Epithelial cell of esophagus (primary cell): ENCODE measurements at places on chromosomes 3 and 15.

DNA sequence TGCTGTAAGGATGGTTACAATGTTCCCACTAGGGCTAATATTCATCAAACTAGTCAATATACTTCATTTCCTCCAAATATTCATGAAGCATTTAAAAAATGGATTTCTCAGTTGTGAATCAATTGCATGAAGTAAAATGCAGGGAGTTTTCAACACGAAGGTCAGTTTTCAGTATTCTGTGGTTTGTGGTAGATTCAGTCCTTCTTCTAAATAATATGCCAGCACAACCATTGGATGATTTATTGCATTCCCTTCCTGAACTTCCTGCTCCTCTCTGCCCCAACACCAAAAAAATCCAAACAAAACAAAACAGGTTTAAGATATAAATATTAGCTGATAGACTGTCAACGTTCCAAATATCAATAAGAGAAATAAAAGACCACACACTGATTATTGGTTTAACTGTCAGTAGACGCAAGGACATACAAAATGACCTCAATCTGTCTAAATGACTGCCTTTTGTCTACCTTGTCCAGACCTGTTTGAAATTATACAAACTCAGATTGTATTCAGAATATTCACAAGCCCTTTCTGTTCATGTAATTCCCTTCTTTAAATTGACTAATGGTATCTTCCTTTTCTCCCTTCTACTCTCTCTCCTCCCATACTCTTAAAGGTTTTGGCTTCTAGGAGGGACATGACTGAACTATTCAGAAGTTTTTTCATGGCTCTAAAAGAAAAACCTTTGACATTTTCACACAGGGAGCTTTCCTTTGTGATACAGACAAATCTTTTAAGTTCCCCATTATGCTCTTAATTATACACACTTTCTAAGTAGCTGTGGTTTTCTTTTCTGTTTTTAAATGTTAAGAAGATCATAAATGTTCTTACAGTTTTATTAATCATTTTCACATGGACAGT, 92.6 kb upstream of the STT3B start:
- no peak for DNase-seq

- no peak for DNase-seq
Measured at GRCh38 chr15:40441565-40442531, 1.1 kb downstream of the BAHD1 start.

DNA sequence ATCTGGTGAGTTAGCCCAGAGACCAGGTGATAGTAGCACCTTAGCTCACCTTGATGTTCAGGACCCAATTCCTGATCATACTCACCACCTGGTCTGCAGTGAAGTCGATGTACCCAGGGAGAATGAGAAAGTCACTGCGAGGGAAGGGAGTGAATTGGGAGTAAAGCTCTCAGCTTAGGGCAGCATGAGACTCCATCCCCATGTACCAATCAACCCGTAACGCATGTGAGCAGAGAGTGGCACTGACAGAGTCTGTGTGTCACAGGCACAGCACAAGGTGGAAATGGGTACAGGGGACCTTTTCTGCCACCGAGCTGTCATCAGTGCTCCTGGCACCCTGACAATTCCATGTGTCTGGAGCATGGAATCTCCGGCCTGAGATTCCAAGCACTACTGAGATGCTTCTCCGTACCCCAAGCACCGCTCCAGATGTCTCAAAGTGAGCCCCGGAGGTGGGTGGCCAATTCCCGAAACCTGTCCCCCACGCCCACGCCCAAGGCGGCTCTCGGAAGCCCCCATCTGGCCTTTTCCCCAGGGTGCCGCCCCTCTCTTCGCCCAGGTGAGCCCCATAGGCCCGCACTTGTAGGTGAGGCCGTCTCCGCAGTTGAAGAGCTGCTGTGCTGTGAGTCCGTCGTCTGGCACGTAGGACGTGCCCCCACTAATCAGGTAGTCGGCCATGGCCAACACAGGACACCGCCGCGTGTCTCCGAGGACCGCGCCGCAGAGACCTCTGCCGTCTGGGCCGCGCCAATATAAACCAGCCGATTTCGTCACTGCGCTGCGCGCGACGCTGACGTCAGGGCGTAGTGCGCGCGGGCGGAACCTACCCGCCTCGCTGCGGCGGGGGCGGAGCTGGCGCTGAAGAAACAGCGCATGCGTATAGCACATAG, at the start of gene IMPDH2:
IMPDH2 (minus strand) TSS at position 726 of the 890 bp plus-strand sequence; CDS start at position 678, 48 bp downstream.
- DNase-seq, result peak; percentile 90

GRCh38 chr3:3119393-3119851, 7.3 kb upstream of the TRNT1 start:
- no peak for DNase-seq

- DNase-seq, result no peak
Measured at GRCh38 chr15:78676424-78677110, 35.6 kb upstream of the CHRNB4 start.

- no peak for DNase-seq
Measured at GRCh38 chr3:33786565-33787327, 11.7 kb upstream of the PDCD6IP start.

GRCh38 chr15:89003865-89004725, 84.2 kb upstream of the ABHD2 start:
- DNase-seq, result peak; percentile 29

GRCh38 chr3:49976942-49977341, 37.0 kb downstream of the RBM6 start:
- no peak for DNase-seq
